NB4 (cell line): ENCODE measurements at places on chromosomes 7 and 10.

GRCh38 chr10:71547876-71548846 is 151.4 kb downstream of the CDH23 start:
- peak; percentile 78 for DNase-seq

GRCh38 chr7:26853788-26854393 is 10.5 kb downstream of the SKAP2 start:
- DNase-seq, result peak; percentile 60

DNA sequence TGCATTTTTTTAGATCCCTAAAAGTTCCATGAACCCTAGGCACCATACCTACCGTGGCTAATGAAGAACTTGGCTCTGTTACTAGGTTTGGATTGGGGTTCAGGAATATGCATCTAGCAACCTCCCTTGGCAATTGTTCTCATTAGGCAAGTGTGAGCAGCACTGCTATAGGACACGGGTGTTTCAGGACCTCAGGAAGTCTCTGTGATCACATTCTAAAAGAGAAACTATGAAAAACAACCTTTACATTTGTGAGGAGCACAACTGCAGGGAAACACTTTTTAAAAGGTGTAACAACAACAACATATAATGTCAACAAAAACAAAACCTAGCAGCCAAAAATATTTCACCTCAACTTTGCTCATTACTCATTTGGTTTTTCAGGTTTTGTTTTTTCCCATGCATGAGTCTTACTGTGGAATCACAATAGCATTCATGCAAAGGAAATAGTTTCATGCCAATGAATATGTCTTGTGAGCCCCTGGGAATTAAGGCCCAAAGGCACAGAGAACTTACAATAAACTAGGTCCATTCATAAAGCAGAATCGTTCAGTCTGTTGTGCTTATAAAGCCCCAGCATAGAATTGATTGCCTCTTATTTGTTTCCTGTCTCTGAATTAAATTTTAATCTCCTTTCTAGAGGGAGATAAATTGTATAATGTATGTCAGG is 255.7 kb upstream of the DGKB start:
- no peak for DNase-seq

DNA sequence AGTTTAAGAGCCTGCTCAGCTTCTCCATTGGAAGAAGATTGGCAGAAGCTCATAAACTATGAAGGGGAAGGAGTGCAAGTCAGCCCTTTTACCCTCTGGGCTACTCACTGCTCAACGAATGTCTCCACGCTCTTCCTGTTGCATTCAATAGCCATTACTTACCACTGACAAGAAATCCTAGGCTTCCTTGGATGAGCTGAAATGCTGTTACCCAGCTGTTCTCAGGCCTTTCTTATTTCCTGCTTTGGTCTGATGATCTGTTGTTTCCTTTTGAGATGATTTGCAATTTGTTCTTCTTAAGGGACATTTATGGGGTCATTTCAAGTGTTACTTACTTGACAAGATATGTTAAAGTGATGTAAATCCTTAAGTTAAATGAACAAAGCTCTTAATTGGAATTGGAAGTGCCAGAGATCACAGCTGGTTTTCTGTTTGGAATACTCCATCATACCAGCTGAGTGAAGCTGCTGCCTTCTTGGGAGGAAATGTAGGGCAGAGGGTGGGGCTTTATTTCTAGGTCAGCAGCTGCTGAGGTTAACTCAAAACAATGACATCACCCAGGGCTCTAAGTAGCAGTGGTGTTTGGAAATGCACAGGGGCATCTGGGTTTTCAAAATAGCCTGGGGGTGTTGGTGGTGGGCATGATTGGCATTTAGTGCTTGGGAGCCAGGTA is 170.0 kb downstream of the PRKCQ start:
- DNase-seq, result no peak

- peak; percentile 4 for DNase-seq
These were observed 151.7 kb downstream of the ARHGAP21 start for GRCh38 chr10:24571870-24572450.

DNA sequence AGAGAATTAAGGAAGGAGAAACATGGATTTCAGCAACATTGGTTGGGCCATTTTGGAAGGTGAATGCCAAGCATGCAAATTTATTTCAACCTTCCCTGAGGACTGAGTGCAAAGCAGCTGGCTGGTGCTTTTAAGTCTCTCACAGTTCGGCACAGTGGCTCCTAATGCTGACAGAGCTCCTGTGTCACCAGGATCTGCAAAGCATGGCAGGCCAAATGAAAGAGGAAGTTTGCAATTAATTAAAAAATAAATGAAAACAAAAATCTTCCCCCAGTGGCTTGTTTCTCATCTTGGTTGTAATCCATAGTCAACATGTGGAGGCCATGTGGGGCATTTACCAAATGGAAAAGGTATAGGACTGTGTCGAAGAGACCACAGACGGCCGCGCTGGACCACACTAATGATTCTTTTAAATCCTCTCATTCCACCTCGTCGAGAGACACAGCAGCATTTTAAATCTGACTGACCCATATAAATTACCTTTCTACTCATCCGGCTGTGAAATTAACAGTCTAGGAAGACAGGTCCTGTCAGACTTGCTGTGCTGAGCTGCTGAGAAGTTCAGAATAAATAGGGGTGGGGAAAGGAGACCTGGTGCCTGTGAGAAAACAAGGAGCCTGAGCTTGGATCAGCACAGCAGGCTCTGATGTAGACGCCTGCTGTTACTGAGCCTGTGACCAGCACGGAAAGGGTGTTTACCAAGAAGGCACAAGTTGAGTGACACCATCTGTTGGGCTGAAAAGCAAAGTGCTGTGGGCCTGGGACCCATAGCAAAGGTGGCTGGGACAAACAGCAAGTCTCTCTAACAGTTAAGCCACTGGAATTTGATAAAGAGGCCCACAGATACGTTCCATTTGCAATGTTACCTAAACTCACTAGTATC is 136.0 kb upstream of the COL1A2 start:
- no peak for DNase-seq

DNA sequence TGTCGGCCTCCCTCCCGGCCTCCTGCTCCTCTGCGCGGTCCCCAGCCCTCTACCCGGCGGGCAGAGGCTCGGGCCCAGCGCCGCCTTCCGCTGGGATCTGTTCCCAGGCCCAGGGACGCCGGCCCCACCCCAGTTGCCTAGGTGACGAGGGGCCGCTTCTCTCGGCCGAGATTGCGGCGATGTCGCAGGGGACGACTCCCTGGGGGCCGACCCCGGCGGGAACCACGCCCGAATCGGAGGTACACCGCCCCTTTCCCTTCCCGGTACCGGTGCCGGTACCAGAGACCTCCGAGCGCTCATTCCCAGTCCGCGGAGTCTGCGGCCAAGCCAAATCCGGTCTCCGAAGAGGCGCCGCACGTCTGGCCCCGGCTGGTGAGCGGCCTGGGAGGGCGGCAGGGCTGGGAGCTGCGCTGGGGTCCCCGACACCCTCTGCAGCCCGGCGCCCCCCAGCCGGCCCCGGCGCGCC is at the start of gene CABCOCO1:
Gene CABCOCO1, plus strand, starts transcription at position 136 of the 466 bp plus-strand sequence. Its CDS starts 44 bp downstream, at position 180.
- no peak for DNase-seq

GRCh38 chr7:66306243-66306642 is 101.1 kb downstream of the TPST1 start:
- DNase-seq, result no peak

- DNase-seq, result peak; percentile 94
These were observed 11.3 kb upstream of the TSPAN15 start for GRCh38 chr10:69439813-69440506.

DNA sequence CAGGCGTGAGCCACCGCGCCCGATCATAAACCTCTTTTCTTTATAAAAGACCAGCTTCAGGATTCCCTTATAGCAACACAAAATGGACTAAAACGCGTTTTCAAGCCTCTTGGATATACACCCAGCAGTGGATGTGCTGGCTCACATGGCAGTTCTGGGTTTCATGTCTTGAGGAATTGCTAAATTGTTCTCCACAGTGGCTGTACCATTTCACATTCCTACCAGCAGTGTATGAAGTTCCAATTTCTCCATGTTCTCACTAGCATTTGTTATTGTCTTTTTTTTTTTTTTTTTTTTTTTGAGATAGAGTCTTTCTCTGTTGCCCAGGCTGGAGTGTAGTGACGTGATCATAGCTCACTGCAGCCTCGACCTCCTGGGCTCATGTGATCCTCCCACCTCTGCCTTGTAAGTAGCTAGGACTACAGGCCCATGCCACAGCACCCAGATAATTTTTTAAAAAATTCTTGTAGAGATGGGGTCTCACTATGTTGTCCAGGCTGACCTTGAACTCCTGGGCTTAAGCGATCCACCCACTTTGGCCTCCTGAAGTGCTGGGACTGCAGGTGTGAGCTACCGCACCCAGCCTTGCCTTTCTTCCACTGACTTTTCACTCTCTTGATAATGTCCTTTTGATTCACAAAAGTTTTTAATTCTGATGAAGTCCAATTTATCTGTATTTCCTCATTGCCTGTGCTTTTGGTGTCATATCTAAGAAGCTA is 17.4 kb downstream of the TECPR1 start:
- DNase-seq, result no peak

GRCh38 chr10:227014-227413 is 91.8 kb downstream of the ZMYND11 start:
- peak; percentile 38 for DNase-seq

GRCh38 chr7:25454562-25455041 is 226.3 kb upstream of the NPVF start:
- peak; percentile 42 for DNase-seq

- DNase-seq, result no peak
These were observed 271.0 kb downstream of the SKAP2 start for GRCh38 chr7:26593393-26593792.

DNA sequence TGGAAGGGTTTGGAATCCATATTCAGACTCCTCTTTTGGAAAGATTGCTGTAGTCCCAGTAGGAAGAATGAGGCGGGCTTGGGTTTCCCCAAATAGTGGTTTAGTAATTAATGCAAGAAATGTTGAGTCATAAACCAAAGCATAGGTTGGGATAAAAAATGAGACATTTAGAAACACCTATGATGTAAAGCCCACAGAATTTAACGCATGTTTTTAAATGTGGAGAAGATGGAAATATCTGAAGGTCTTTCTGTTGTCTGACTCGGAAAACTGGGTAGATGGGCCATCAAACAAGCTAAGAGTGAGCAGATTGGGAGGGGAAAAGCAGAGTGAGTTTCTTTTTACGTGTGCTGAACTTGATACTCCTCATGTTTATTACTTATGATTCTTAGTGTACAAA is 62.2 kb downstream of the LANCL2 start:
- DNase-seq, result no peak

DNA sequence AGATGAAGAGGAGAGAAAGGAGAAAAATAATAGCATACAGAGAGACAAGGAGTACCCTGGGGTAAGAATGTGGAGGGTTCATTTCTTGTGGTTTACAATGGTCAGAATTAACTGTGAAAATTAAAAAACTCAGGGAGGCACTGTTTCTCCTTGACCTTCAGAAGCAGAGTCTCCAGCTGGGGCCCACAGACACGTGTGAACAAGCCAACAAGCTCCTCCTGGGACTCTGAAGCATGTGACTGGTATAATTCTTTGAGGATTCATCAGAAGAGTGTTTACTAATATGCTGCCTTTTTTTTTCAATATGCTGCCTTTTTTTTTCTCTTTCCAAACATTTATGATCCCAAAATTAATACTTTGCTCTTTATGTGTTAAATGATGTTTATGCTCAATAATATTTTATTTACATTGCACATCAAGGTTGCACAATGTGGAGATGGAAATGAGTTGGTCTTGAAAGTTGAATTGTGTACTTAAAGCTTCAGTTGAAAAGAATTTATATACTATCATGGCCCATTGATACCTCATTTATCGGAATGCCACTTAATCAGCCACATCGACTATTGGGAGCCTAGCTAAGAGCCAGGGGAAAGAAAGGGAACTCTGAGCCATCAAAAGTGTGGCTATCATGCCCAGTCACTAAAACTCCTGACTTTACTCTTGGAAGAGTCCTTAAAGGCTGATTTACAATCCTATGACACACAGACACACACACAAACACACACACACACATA is 134.7 kb upstream of the RHOBTB1 start:
- no peak for DNase-seq

GRCh38 chr10:88810196-88810961 is 7.8 kb downstream of the LIPM start:
- DNase-seq, result peak; percentile 68

GRCh38 chr10:10685566-10685965 is 332.1 kb upstream of the CELF2 start:
- no peak for DNase-seq

GRCh38 chr10:88920198-88920597 is 32.4 kb downstream of the ACTA2 start:
- DNase-seq, result no peak

DNA sequence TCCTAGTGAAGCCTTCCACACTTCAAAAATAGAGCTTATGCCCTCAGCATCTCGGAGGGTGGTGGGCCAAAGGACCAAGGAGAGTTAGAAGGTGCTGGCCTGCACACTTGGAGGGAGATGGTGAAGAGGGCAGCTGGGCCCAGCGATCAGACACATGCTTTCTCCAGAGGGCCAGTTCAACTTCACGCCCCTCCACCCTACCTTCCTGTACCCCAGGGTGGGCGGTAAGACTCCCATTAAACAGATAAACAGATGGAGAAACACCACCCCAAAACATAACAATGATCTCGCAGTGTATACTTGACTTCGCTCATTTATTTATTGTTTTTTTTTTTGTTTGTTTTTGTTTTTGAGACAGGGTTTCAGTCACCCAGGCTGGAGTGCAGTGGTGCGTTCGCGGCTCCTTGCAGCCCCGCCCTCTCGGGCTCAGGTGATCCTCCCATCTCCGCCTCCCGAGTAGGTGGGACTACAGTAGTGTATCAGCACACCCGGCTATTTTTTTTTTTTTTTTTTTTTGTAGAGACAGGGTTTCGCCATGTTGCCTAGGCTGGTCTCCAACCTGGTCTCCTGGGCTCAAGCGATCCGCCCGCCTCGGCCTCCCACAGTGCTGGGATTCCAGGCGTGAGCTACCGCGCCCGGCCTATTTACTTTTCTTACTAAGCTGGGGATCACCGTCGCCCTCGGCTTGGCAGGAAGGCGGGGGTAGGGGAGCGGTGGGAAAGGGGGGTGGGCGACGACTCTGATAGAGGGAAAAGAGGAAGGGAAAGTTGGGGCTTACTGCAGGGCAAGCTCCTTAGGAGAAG is 1.8 kb downstream of the C10orf95 start:
- DNase-seq, result peak; percentile 83

GRCh38 chr7:156954941-156955340 is 5.4 kb downstream of the NOM1 start:
- no peak for DNase-seq

DNA sequence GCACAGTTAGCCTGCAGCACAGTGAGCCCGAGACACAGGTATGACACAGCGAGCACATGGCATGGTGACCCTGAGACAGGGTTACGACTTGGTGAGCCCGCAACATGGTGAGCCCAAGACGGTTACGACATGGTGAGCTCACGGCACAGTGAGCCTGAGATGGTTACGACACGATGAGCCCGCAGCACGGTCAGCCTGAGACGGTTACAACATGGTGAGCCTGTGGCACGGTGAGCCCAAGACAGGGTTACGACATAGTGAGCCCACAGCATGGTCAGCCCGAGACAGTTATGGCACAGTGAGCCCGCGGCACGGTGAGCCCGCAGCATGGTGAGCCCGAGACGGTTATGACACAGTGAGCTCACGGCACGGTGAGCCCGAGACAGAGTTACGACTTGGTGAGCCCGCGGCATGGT is 156.1 kb downstream of the MAD1L1 start:
- peak; percentile 100 for DNase-seq

- DNase-seq, result no peak
These were observed 7.7 kb downstream of the NACAD start for GRCh38 chr7:45080958-45081669.
